ENCODE measurements at places on chromosomes 6 and 20.

DNA sequence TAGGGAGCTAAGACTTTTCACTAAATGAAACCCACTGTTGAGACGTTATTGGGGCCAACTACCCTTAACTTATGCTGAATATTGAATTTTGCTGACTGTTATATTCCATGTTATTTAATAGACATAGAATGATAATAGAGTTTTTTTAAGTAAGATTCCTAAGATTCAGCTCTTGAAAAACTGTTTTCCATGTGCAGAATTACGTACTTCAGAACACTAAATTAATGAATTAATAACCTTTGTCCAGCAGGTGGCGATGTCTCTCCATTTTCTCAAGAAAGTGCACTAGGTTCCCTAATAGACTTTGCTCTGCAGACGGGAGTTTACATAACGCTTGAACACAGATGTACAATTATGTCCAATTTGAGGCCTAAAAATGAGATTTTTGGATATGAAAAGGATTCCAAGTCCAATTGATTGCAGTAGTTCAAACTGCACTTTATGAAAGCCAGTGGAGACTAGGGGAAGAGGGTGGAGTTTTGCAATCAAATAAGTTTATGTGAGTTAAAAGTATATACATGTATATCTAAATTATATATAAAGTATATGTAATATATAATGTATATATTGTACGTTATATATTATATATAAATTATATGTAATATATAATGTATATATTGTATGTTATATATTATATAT is 282.1 kb downstream of the UST start:
- H3K27me3 ChIP-seq: no peaks in the 10 kb centered on the region
- no peak overlapping the region for H3K27ac ChIP-seq
- H3K36me3 ChIP-seq: no peaks in the 10 kb centered on the region
- H3K4me3 ChIP-seq: no peak overlapping the region

GRCh38 chr6:53124131-53124800 is 24.4 kb downstream of the GCM1 start:
- H3K4me3 ChIP-seq: no peak overlapping the region
- peaks cover 5% of the 10 kb centered on the region for H3K27me3 ChIP-seq
- no peaks in the 10 kb centered on the region for H3K36me3 ChIP-seq
- no peaks in the 10 kb centered on the region for H3K4me1 ChIP-seq

GRCh38 chr6:71252410-71252809 is 36.2 kb upstream of the OGFRL1 start:
- no peak overlapping the region for H3K4me3 ChIP-seq
- no peaks in the 10 kb centered on the region for H3K36me3 ChIP-seq
- no peak overlapping the region for H3K27ac ChIP-seq
- peaks cover 14% of the 10 kb centered on the region for H3K4me1 ChIP-seq
- no peak for DNase-seq

GRCh38 chr20:31943052-31943471 is 8.8 kb downstream of the PDRG1 start:
- H3K4me1 ChIP-seq: no peaks in the 10 kb centered on the region
- H3K4me3 ChIP-seq: no peak overlapping the region
- DNase-seq: no peak
- H3K27ac ChIP-seq: no peak overlapping the region
- H3K27me3 ChIP-seq: no peaks in the 10 kb centered on the region

DNA sequence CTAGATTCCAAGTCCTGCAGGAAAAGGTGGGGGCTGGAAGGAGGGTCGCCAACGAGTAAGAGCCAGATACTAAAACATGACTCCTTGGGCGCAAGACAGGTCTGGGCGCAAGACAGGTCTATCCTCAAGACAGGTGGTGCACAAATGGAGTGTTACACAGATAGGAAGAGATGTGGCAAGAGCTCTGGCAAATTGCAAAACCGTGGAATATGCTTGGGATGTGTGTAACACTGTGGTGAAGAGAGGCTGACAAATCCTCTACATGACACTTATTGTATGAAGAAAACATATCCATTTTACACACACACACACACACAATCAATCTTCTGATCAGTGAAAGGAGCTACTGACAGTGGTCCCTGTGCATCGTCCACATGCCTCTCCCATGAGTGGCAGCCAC is 77.6 kb downstream of the TBC1D7 start:
- DNase-seq: no peak
- no peaks in the 10 kb centered on the region for H3K4me1 ChIP-seq
- H3K27me3 ChIP-seq: no peaks in the 10 kb centered on the region
- no peak overlapping the region for H3K27ac ChIP-seq

DNA sequence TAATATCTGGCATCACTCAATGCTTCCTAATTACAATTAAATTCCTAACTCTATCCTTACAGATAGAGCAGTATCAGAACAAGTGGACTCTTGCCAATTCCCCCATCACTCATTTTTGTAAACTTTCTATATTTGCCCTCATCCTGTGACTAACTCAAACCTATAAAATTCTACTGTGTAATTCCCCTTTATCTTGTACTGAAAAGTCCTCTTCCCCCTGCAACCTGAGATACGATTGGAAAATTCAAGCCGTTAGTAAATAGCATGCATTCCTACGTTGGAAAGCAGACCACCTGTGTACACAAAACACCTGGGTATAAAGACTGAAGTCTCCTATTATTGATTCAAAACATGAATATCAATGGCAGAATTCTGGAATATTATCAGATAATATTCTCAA is 70.4 kb upstream of the KCNQ5 start:
- no peak for DNase-seq
- H3K4me1 ChIP-seq: peaks cover 28% of the 10 kb centered on the region
- no peak overlapping the region for H3K4me3 ChIP-seq
- no peak overlapping the region for H3K27ac ChIP-seq

DNA sequence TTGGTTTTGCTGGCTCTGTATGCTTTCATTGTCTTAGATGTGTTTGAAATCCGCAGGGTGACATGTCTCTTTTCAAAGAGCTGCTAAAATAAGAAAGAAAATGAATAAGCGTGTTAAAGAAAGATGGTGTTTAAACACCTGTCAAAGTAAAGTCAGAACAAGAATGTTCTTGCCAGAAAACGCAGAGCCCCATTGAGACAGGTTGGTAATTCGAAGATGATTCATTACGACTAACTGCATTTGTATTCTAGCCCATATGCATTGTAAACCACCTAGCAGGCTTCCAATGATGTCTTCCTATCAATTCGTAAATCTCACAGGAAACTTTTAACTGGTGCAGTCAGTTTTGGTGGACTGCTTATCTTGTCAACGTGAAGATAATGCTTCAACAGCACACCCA is 16.8 kb downstream of the PHACTR2 start:
- no peak overlapping the region for H3K27ac ChIP-seq
- no peaks in the 10 kb centered on the region for H3K4me1 ChIP-seq
- H3K36me3 ChIP-seq: no peaks in the 10 kb centered on the region
- no peak for DNase-seq
- no peak overlapping the region for H3K4me3 ChIP-seq

- H3K36me3 ChIP-seq: no peaks in the 10 kb centered on the region
- H3K4me3 ChIP-seq: no peak overlapping the region
- H3K27me3 ChIP-seq: no peaks in the 10 kb centered on the region
- no peak overlapping the region for H3K27ac ChIP-seq
- H3K4me1 ChIP-seq: no peaks in the 10 kb centered on the region
- DNase-seq: no peak
Observed at GRCh38 chr6:127162836-127163235, 44.4 kb downstream of the RSPO3 start.

DNA sequence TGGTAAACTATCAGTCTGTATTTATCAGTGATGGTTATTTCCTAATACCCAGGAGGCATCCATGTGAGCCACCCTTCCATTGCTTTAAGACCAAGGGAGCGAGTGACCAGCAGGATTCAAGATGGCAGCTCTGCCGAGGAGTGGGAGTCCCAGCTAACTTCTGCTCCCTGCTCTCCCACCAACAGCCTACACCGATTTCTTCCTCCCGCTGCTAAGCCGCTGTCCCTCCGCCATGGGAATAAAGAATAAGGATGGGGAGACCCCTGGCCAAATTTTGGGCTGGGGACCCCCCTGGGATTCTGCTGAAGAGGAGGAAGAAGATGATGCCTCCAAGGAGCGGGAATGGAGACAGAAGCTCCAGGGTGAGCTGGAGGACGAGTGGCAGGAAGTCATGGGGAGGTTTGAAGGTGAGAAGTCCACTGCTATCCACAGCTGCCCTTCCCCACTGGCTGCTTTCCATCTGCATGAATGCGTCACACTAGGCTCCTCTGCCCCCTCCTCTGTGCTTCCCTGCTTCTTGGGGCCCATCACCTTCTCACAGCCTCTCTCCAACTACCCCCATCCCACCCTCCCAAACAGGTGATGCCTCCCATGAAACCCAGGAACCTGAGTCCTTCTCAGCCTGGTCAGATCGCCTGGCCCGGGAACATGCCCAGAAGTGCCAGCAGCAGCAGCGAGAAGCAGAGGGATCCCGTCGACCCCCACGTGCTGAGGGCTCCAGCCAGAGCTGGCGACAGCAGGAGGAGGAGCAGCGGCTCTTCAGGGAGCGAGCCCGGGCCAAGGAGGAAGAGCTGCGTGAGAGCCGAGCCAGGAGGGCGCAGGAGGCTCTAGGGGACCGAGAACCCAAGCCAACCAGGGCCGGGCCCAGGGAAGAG is 10.3 kb downstream of the NFKBIL1 start:
- peaks cover 34% of the 10 kb centered on the region for H3K36me3 ChIP-seq
- DNase-seq: no peak
- no peaks in the 10 kb centered on the region for H3K27me3 ChIP-seq
- H3K4me1 ChIP-seq: no peaks in the 10 kb centered on the region
- no peak overlapping the region for H3K4me3 ChIP-seq

- H3K27me3 ChIP-seq: peaks cover 42% of the 10 kb centered on the region
- no peak overlapping the region for H3K27ac ChIP-seq
- H3K4me1 ChIP-seq: no peaks in the 10 kb centered on the region
Observed at GRCh38 chr6:46490425-46491200, 636 bp downstream of the RCAN2 start.

DNA sequence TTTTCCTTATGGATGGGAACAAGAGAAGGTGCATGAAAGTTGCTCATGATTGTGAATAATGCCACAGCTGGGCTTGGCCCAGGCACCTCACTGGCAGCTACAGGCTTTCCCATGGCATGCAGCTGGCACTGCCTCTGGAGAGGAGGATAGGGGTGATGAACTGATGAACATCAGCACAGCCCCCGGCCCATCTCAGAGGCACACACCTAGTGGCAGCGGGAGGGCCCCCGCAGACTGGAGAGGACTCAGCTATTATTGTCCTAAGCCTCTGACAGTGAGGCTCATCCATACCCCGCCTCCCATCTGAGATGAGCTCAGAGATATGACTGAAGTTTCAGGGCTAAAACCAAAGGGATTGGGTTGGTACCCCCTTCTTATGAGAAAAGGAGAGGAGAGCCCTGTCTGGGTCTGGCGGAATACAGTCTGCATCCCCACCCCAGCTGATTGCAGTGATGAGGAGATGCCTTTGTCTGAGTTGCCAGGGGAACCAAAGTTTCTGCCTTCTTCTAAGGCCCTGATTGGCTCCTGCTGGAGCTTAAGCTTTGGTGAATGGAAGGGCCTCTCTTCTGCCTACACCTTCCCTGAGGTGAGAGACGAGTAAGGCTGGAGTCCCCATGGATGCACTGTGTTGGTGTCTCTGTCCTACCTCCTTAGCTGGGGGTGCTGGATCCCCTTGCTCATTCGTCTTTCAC is 27.6 kb upstream of the EPB41L1 start:
- no peak overlapping the region for H3K27ac ChIP-seq
- no peaks in the 10 kb centered on the region for H3K36me3 ChIP-seq
- DNase-seq: no peak
- H3K4me3 ChIP-seq: no peak overlapping the region
- H3K27me3 ChIP-seq: no peaks in the 10 kb centered on the region

- H3K27ac ChIP-seq: no peak overlapping the region
- no peaks in the 10 kb centered on the region for H3K36me3 ChIP-seq
- no peaks in the 10 kb centered on the region for H3K27me3 ChIP-seq
- no peaks in the 10 kb centered on the region for H3K4me1 ChIP-seq
Observed at GRCh38 chr6:162974685-162975084, 246.9 kb downstream of the PACRG start.

- H3K27ac ChIP-seq: no peak overlapping the region
- H3K27me3 ChIP-seq: no peaks in the 10 kb centered on the region
- no peaks in the 10 kb centered on the region for H3K4me1 ChIP-seq
- no peak for DNase-seq
- H3K36me3 ChIP-seq: no peaks in the 10 kb centered on the region
- no peak overlapping the region for H3K4me3 ChIP-seq
Observed at GRCh38 chr20:46804126-46804525, 90.5 kb upstream of the EYA2 start.

DNA sequence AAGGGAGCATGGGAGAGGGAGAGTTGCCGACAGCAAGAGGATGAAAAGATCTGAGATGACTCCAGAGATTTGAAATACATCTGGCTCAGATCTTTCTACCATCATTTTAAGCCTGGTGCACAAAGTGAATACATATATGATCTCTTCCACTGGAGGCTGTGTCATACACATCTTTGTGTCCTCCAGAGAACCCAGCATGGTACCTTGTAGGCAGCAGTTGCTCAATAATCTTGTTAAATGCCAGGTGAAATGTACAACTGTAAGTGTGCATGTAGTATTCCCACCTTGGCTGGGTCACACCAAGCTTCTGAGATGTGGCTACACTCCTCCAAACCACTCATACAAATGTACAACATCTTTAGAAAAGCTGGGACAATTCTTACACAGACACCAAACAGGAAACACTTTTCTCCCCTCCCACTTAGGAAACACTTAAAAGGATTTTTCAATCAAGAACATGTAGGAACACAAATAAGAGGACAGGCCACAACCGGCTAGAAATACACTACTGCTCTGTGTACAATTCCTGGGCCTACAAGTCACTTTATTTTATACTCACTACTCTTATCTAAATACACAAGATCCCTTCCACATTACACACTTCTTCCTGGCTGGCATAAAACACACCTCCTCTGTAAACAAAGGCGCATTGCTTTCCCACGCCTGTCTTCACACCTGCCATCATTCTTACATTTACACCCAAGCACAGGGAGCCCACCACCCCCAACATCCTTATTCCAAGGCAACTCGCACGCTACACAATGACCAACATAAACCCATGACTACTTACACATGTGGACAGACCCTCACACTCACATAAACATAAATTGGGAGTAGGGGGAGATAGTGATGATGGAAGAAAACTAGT is 3.8 kb upstream of the IER3 start:
- DNase-seq: no peak
- peak overlapping the region; percentile 65 for H3K27ac ChIP-seq
- H3K27me3 ChIP-seq: no peaks in the 10 kb centered on the region
- H3K4me3 ChIP-seq: no peak overlapping the region

GRCh38 chr6:136511397-136511796 is 38.8 kb downstream of the MAP7 start:
- no peaks in the 10 kb centered on the region for H3K36me3 ChIP-seq
- H3K27me3 ChIP-seq: no peaks in the 10 kb centered on the region
- H3K4me1 ChIP-seq: peaks cover 8% of the 10 kb centered on the region
- DNase-seq: no peak
- H3K4me3 ChIP-seq: no peak overlapping the region
- no peak overlapping the region for H3K27ac ChIP-seq

All from SK-N-SH (cell line).